Amygdala (tissue), 56 donors: ENCODE measurements at places on chromosomes 12 and 14.

DNA sequence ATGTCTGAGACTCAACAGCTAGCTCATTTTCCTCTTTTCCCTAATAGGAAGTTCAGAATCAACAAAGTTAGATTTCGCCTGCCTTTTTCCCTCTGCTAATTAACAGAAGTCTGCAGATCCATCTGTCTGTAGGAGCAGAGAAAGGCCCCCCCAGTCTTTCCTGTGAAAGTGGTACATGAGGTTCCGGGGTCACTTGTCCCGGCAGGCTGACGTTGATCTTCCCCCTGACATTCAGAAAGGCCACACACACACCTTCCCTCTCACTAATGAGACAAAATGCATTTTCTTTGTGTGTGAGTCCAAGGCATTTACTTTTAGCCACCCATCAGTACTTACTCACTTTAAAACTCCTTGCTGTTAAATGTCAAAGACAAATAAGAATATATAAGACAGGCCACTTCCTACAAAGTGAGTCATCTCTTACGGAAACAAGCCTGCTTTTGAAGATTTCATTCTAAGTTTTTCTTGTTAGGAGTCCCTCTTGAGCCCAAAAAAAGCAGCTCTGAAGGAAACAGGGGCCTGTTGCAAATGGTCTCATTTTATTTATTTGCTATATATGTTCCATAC lies 138.7 kb downstream of the TTC7B start:
- DNase-seq, result no peak

DNA sequence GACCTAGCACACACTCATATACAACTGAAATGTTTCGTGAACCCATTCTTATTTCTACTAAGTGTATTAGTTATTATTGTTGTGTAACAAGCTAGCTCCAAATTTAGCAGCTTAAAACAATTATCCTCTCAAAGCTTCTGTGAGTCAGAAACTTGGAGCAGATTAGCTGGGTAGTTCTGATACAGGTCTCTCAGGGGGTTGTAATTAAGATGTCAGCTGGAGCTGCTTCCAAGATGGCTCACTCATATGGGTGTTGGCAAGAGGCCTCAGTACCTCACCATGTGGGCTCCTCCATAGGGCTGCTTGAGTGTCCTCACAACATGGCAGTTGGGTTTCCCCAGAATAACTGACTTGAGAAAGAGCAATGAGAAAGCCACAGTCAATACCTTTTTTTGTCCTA lies 9.8 kb downstream of the GPR135 start:
- no peak for DNase-seq

GRCh38 chr12:45671254-45671653 lies 58.3 kb upstream of the ARID2 start:
- DNase-seq, result no peak

- no peak for DNase-seq
These were observed 254.0 kb upstream of the SRRM4 start for GRCh38 chr12:118727196-118727978.

- no peak for DNase-seq
These were observed 152.7 kb upstream of the KITLG start for GRCh38 chr12:88733008-88733407.

DNA sequence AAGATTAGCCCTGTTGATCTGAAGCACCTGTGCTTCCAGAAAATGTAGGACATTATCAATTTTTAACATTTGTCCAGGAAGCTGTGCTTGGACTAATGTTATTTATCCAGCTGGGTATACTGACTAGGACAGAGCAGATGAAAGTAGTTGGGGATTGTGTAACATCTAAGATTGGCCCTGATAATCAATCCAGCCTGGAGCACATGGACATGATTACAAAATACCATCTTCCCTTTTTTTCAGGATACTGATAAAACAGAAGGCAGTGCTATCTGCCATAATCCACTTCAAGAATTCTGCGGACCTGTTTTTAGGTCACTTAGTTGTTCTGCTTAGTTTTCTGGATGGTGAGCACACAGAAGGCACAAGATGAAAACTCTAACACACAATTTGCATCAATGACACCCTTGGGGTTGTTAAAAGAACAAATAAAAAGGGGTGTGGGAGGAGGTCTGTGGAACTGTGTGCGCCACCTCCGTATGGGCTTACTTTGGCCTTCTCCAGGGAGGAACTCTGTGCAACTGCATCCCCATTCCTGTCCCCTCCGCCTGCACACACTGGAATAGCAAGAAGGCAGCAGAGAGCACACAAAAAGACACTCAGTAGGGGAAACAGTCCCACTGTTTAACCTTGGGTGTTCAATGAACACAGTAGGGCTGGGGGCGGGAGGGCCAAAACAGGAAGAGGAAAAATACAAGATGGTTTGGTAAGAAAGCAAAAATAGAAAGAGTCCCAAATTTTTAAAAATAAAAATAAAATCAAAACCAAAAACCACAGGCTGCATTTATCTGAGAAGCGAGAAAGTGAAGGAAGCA lies 31.1 kb upstream of the DUSP6 start:
- DNase-seq, result no peak

GRCh38 chr12:87866578-87867292 lies 162.5 kb downstream of the C12orf50 start:
- no peak for DNase-seq

GRCh38 chr12:100348657-100349454 lies 8.0 kb upstream of the SLC17A8 start:
- DNase-seq, result no peak

DNA sequence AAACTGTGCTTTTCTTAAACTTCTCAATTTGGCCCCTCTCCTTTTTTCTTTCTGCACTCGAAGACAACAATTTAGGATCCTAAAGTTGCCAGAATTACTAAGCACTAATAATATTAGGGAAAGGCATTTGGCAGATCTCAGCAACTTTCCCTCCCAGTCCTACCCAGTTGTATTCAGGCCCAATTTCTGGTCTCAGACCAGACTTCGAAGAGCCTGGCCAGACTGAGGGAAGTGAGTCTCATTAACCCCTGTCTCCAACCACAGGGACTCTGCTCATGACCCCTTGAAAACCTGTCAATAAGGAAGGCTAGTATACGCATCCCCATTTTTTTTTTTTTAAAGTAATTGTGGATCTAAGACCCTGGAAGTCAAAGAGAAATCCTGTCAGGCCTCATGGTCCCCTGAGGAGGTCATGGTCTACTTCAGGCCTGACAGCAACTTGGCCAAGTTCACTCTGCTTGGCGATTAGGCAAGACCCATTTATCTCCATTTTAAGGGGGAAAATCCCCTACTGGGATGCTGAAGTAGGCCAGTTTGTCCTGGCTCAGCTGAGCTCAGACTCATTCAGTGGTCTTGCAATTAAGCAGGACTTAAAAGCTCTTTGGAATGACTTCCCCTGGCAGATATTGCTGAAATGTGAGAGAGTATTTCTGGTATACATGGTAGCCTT lies 521.0 kb downstream of the FUT8 start:
- no peak for DNase-seq

- no peak for DNase-seq
These were observed 201.6 kb downstream of the PAX9 start for GRCh38 chr14:36863271-36863670.

DNA sequence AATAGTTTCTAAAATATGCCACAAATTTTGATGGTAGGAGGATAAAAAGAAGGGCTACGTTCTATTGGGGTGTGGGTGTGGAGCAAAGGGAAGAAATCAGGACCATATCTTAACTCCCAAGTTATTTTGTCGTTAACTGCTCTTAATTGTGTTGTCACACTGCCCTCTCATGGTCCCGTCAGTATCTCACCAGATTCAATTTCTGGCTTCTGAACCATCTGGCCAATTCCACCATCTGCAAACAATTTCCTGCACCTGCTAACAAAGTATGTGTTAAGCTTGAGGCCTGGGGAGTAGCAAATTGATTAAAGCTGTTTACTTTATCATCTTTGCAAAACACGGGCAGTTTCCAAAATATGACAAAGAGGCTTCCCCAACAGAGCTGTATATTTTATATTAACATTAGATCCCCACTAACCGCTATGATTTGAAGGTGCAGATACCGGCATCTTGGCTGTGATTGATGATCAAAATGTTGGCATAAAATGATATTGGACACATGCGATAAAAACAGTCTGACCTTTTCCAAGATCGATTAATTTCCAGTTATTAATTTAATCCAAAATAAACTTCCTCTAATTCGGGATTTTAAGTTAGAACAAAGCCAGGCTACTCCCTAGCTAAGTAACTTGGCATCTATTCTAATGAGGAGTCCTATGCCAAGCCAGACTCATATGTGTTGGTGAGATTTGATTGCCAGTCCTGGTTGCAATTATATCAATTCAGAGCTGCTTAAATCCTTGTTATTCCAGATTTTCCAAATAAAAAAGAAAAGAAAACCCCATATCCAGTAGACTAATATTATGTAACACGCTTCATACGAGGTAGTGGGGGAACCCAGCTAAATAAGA lies 6.9 kb upstream of the DNM1L start:
- peak; percentile 34 for DNase-seq

DNA sequence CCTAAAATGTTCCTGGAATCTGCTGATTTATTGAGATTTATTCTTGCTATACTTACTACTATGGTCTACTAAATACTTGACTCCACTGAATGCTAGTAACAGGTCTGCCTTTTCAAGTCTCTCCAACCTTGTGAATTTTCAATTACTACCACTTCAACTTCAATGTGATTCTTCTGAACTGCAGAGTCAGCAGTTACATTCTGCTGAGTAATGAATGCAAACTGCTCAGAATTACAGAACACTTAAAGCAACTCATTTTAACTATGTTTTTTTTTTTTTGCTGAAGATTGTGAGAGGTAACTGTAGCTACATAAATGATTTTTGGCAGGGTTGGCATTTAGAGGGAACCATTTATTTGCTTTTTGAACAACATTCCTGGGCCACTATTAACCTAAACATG lies 41.8 kb downstream of the ARF6 start:
- DNase-seq, result no peak

DNA sequence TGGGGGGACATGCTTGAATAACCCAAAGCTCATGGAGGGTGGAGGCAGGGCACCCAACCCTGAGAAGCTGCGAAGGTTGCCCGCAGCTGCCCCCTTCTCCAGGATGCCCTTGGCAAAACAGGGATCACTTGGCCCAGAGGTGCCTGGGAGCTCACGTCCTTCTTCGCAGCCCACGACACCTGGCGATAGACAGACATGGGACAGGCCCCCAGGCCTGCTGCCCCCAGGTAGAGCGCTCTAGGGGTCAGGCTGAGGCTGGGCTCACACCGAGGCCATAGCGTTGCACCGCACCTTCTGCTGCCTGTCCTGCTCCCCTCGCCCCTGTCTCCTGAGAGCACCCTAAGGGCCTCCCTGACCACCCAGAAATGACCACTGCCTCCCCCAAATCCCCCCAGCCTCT lies 20.2 kb upstream of the PLA2G1B start:
- DNase-seq, result no peak

DNA sequence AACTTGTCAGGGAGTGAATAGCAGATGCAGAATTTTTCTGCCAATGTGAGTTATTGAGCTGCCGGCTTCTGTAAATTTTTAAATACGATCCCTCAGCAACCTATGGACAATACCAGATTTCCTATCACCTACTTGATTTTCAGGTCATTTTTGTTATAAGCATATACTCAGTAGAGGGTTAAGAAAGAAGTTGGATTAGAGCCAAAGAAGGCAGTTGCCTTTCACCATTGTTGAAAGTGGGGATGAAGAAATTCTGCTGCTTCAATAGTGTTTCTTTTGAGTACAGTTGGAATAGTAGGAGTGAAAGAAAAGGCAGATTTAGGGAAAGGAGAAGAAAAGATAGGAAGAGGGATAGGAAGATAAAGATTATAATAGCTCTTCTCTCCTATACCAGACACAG lies 197.1 kb downstream of the ATP23 start:
- no peak for DNase-seq

GRCh38 chr12:18139989-18140596 lies 50.1 kb upstream of the RERGL start:
- no peak for DNase-seq

DNA sequence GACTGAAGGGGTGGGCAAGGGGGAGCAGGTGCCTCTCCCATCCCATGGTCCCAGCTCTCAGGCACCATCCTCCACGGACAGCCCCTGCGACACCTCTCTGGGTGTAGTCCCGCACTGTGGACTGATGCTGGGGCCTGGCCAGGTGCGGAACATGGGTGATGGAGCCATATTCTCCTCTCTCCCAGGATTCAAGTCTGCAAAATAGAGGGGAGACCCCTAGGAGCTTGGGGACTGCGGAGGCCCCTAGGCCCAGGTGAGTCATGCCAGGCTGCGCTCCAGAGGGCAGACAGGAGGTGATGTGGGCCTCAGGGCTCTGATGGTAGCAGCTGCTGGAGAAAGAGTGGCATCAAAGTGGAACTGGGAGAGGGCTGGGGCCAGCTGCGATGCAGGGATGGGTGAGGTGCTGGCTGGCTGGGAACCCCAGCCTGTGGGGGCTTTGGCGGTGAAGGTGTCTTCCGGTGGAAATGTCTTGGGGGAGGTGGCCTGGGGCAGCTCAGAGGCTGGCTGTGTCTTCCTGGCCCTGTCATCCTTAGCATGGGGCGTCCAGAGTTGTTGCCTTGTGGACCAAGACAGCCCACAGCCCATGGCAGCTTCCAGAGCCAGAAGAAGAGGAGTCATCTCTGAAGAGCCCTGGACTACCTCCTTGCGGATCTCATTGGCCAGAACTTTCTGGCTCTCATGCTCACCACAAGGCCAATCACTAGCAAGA lies 149.1 kb downstream of the KIF26A start:
- DNase-seq, result no peak

- no peak for DNase-seq
These were observed 74.3 kb upstream of the SLC24A4 start for GRCh38 chr14:92248696-92249095.
